Activated CD4-positive, alpha-beta T cell treated with anti-CD3 and anti-CD28 coated beads, Interleukin-2, Interleukin-4, amounts not matched to agents 100 ng/mL and 50 ng/mL, durations not matched to agents 16 hours and 8 hours (primary cell): ENCODE measurements at places on chromosomes 2 and 18.

GRCh38 chr2:78408795-78409118, 616.7 kb upstream of the REG3G start:
- no peak for DNase-seq

GRCh38 chr2:208556983-208557484, 150.4 kb downstream of the PTH2R start:
- no peak for DNase-seq

DNA sequence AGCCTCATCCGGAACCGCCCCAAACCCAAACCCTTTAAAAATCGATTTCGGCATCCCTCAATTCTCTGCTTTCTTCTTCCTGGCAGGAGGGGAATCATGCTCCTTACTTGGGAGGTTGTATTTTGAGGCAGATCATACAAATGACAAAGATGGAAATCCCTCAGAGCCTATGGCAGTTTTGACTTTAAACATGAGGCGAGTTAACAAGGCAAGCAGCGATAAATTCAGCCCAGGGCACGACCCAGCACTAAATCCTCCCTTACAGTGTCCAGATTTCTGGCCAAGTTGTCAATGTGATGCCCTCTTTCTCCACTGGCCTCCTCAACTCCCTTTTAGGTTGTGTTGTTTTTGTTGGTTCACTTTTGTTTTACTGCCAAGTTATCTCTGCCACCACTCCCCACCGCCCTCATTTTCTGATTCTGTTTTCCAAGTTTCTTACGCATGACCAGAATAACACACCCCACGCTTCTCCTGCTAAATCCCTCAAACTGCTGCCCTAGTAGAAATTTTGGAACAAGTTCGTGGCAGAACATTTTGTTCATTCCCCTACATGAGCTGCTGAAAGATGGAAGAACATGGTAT, 68.3 kb downstream of the CTAGE1 start:
- DNase-seq = no peak

- DNase-seq = no peak
Observed at GRCh38 chr18:40911582-40912254, 1043.3 kb upstream of the PIK3C3 start.

- DNase-seq = no peak
Observed at GRCh38 chr18:10088734-10089133, 174.9 kb downstream of the VAPA start.

DNA sequence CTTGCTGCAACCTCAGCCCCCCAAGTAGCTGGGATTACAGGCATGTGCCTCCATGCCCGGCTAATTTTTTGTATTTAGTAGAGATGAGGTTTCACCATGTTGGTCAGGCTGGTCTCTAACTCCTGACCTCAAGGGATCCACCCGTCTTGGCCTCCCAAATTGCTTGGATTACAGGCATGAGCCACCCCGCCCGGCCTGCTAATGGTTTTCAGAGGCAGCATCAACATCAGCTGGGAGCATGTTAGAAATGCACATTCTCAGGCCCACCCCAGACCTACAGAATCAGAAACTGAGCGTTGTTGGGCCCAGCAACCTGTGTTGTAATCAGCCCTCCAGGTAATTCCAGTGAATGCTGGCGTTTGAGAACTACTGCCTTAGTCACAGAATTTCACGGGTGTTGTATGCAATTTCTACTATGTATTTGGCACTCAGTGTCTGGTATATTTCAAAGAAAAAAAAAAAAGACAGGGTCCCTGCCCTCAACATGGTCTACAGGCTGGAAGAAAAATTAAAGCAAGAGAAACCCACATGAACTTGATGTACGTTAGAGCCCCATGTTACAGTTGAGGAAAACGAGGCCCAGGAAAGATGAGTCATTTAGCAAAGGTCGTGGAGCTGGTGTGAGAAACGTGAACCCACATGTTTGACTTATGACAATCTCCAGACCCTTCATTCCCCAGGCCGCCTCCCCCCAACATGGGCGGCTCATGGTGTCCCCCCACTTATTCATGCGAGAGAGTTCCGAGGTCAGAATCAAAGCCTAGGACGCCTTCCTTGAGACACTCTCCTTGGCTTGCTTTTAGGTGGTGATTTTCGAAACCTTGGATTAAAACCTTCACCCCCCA, 35.3 kb downstream of the SH3BP4 start:
- no peak for DNase-seq

DNA sequence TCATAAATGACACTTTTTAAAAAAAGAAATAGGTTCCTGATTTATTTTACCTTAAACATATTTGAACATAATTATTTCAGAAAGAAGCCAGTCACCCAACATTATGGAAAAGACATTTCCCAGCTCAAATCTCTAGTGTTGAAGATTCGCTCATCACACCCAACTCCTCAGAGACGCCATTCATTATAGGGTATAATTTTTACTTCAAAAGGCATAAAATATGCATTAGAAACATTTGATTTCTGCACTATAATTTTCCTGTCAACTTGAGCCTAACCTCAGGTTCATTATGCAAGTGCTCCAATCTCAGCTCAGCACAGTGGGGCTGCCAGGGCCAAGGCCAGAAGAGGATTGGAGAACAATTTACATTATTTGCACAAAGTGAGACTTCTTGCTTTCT, 58.8 kb upstream of the TTN start:
- DNase-seq = no peak

DNA sequence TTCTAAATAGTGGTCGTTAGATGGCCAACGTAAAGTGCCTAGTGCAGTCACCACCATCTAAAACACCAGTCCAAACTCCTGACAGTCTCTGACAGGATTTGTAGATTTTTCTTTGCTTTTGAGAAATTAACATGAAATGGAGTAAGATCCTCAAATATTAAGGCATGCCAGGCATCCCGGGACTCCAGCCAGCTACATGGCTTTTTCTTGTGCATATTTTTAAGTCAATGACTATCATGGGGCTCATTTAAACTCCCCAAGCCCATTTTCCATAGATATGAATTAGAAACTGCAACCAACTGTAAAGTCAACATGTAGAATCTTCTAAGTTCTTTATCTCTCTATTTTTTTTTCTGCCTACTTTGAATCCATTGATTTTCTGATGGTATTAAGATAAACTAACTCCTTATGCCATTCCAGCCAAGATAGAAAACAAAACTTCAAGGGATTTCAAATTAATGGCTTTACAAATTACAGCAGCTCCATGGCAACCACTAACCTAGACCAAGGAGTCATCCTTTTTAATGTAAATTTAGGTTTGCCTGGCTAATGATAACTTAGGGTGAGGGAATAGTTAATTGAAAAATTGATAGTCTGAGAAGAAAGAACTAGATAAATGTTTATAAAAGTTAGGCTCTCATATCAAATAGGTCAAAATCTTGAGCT, 764.1 kb upstream of the NXPH2 start:
- no peak for DNase-seq

- peak; percentile 70 for DNase-seq
Observed at GRCh38 chr18:80157708-80158343, 48.8 kb downstream of the ADNP2 start.

DNA sequence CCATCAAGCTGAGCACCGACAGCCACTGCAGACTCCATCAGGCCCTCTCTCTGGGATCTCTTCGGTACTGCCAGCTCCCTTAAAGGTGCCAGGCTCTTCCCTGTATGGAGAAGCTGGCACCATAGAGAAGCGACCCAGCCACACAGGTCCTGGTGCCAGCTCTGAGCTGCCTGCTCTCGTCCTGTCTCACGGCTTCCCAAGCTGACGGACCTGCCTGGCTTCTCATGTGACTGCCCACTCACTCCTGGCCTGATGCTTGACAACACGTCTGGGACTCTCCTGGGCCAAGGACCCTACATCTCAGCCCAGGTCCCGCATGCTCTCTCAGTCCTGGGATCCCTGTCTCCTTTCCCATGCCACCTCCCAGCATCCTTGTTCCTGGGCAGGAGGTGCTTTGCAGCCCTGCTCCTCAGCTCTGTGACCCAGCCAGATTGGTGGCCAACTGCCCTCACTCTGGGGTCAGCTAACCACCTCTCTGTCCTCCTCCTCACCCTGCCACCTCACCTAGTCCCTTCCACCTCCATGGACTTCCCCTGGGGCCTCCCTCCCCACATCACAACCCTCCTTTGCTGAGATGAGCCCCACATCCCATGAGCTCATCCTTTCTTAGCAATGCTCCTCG, 12.5 kb upstream of the ATOH8 start:
- DNase-seq = no peak

GRCh38 chr2:36449943-36450392, 94.4 kb downstream of the CRIM1 start:
- DNase-seq = no peak

GRCh38 chr2:1736045-1736444, 8.3 kb downstream of the PXDN start:
- DNase-seq = no peak

- no peak for DNase-seq
Observed at GRCh38 chr2:128591861-128592822, 273.5 kb upstream of the HS6ST1 start.

DNA sequence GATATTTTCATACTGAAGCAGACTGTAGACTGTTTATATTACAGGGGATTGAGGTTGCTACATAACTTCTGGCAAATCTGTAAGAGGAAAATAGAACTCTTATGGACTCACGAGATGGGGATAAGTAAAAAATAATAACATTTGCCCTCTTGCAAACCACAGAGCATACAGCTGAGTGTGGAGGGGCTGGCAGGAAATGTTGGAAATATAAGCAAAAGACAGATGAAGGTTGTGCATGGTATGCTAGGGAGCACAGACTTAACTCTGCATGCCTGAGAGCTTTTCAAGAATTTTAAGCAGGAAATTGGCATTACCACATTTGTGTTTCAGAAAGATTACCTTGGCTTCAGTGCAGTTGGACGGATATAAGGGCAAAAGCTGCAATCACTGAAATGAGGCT, 411.1 kb downstream of the RAD51AP2 start:
- no peak for DNase-seq

GRCh38 chr18:77896586-77897252, 647.1 kb downstream of the GALR1 start:
- DNase-seq = no peak

DNA sequence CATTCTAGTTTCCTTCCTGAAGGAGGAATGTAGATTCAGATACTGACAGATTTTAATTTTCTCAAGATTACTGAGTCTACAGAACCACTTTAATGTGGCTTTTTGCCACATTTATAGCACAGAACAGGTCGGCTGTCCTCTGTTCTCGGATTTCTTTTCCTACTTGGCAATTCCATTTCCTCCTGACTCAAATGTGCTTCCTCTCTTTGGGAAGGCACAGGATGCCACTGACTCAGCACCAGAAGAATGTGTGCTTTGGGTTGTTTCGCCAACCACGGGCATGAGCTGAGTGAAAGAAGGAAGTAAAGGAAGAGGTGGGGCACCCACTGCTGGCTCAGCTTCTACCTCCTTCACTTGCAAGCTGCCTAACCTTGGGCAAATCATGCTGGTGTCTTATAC, 970.6 kb upstream of the ACVR2A start:
- DNase-seq = no peak
